Suprapubic skin (tissue), 4 donors: ENCODE measurements at places on chromosomes 7 and 10.

- no peak for DNase-seq
Measured at GRCh38 chr10:93032105-93032808, 28.3 kb upstream of the CYP26C1 start.

DNA sequence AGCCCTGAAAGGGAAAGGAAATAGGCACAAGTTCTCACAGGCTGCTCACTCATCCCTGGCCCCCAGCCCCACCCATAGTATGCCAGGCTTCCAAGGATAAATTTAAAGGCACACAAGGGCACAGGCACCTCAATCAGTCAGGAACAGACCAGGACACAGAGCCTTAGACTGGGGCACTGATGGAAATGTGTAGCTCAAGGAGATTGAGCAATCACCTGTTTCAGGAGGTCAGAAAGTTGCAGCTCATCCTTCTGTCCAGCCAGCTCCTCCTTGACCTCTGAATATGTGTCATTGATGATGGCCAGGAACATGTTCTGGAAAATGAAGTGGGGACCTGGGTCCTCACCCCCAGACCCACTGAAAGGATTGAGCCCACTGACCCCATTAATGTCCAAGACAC is 6.6 kb upstream of the BLOC1S2 start:
- DNase-seq, result no peak

- DNase-seq, result no peak
Measured at GRCh38 chr7:113125728-113126127, 7.4 kb upstream of the SMIM30 start.

GRCh38 chr7:7698930-7699329 is 19.5 kb downstream of the RPA3 start:
- DNase-seq, result no peak

DNA sequence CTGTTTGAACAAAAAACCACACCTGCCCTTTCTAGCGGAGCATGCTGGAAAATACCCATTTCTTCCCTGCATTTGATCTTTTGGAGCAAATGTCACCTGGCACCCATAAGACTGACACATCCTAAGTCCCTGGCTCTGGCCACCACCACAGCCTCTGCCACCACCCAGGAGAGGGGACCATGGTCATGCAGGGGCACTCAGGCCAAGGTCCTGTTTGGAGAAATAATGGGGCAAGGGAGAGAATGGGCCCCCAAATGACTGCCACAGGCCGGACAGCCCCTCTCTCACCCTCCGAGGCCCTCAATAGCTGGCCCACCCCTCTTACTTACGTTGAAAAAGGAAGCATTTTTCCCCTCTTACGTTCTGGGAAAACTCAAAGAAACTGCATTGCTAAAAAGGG is 35.4 kb downstream of the RGS10 start:
- no peak for DNase-seq

- no peak for DNase-seq
Measured at GRCh38 chr7:118747473-118747872, 523.0 kb downstream of the ANKRD7 start.

DNA sequence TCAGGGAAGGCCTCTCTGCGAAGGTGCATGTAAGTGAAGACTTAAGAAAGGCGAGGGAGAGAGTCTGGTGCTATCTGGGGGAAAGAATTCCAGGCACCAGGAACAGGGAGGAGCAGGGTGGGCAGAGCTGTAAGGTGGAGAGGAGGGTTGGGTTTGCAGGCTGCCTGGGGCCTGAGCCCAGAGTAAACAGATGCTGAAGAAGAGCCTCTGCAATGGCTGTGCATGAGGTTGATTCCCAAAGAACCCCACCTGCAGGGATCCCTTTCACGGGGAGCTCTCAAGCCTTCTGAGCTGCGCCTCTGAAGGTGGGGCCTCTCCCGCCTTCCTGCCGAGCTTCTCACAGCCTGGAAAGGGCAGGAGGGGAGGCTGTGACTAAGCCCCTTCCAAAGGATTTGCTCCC is 115.1 kb downstream of the RNF216 start:
- DNase-seq, result no peak

GRCh38 chr10:17918187-17918903 is 33.4 kb upstream of the SLC39A12 start:
- DNase-seq, result no peak

DNA sequence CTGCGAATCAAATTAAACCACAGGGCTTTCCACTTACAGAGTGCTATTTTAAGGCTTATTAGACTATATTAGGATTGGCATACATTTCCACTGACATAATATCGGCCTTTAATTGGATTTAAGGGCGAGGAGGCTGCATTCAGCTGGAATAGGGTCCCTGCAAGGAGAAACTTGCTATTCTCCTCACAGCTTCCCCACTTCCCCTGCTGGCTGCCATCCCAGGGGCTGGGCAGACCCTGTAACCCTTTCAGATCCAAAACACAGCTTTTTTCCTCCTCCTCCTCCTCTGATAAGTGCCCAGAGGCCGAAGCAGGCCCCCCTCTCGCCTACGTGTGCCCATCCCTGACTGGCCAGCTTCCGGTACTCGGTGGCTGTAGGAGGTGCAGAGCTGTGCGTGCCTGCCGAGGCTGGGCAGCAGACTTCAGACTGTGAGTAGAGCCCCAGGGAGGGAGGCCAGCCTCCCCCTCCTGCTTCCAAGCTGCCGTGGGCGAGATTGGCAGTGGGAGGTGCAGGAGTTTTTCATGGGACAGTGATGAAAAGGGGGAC is 224.2 kb downstream of the PLXNA4 start:
- no peak for DNase-seq

DNA sequence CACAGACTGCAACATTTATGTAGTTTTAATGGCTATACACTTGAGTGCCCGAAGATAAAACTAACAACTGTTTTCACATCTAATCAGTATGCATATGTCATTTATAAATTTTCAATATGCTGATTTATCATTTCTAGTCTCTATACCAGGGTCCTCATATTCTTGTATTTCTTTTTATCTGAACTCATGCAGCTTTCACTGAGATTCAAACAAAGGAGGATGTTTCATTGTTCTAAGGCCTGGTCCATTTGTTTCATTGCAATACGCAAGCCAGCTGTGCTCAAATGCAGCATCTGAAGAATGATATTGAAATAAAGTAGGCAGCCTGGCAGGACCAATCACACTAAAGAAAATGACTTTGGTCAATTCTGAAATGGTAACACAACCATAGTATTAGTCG is 31.7 kb downstream of the MAGI2 start:
- no peak for DNase-seq

GRCh38 chr7:152564656-152565250 is 111.2 kb downstream of the XRCC2 start:
- no peak for DNase-seq

GRCh38 chr7:40165216-40165615 is 30.4 kb downstream of the SUGCT start:
- DNase-seq, result no peak

GRCh38 chr10:108757946-108758345 is 1165.4 kb downstream of the XPNPEP1 start:
- no peak for DNase-seq

DNA sequence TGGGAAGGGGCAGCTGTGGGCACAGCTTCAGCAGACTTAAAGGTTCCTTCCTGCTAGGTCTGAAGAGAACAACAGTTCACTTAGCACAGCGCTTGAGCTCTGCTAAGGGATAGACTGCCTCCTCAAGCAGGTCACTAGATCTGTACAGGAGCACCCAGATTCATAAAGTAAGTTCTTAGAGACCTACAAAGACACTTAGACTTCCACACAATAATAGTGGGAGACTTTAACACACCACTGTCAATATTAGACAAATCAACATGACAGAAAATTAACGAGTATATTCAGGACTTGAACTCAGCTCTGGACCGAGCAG is 140.9 kb downstream of the TFEC start:
- no peak for DNase-seq

DNA sequence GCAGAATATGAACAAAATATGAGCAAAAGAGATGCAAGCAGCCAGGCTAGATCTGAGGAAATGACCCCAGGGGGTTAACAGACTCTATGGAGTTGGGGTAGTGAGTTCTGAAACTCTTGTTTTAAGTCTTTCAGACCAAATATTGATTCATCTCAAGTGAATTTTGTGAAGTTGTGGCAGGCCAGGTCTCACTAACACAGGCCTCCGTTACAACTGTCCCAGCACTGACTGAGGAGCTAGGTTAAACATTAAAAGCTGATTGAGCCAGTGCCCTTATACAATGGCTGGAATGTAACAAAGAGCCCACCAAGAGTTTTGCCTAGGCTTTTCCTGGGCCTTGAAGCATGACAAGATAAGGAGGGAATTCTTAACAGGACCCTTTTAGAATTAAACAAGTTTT is 192.3 kb upstream of the STK17A start:
- no peak for DNase-seq

- no peak for DNase-seq
Measured at GRCh38 chr7:135321556-135321955, 87.9 kb downstream of the STRA8 start.

GRCh38 chr10:23204773-23205172 is 12.7 kb downstream of the PTF1A start:
- DNase-seq, result no peak

GRCh38 chr10:57338823-57339558 is 928.7 kb downstream of the IPMK start:
- no peak for DNase-seq
